ENCODE measurements at places on chromosomes 6 and 20.
A peak's percentile ranks its signal among the peaks of the same experiment; 100 is the strongest.

DNA sequence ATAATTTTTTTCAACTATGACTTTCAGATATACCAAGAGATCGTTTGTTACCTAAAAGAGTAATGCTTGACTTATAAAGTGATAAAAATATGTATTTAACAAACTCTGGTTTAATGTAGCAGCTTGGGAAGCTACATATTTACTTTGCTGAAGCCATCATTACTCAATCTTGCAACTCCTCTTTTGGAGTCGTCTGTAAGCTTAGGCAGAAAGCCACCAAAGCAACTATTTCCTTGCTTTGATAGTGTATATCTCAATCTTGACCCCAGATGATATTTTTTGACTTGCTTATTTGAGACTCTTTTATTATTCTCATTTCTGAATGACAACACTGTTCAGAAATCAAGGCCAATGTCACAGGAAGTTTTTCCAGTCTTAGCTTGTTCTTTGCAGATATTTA, 183.0 kb downstream of the SAMD5 start:
- no peak overlapping the region for H3K27ac ChIP-seq
- no peaks in the 10 kb centered on the region for H3K27me3 ChIP-seq
- peaks cover 17% of the 10 kb centered on the region for H3K4me1 ChIP-seq
- H3K4me3 ChIP-seq, result no peak overlapping the region

- peak overlapping the region; percentile 97 for H3K4me3 ChIP-seq
- peak overlapping the region; percentile 98 for H3K27ac ChIP-seq
- peaks cover 17% of the 10 kb centered on the region for H3K4me1 ChIP-seq
- H3K36me3 ChIP-seq, result no peaks in the 10 kb centered on the region
- DNase-seq, result peak; percentile 80
These were observed 69.6 kb downstream of the HFE start for GRCh38 chr6:26156850-26157250.

DNA sequence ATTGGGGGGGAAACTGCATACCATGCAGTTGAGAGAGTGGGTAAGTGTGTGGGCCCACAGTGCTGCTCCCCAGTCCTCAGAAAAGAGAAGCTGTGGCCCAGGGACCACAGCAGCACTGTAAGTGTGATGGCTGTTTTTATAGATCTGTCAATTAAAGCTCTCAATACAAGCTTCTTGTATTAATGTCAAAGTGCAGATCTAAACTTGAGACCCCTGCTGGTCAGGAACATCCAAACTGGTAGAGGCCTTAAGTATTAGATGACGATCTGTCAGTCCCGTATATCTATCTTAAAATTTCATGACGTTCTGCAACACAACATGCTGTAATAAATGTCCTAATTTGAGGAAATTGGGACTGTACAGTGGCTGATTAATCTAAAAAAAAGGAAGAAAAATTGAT, 74.8 kb downstream of the TULP4 start:
- H3K4me1 ChIP-seq, result peaks cover 5% of the 10 kb centered on the region
- DNase-seq, result no peak
- no peak overlapping the region for H3K27ac ChIP-seq

DNA sequence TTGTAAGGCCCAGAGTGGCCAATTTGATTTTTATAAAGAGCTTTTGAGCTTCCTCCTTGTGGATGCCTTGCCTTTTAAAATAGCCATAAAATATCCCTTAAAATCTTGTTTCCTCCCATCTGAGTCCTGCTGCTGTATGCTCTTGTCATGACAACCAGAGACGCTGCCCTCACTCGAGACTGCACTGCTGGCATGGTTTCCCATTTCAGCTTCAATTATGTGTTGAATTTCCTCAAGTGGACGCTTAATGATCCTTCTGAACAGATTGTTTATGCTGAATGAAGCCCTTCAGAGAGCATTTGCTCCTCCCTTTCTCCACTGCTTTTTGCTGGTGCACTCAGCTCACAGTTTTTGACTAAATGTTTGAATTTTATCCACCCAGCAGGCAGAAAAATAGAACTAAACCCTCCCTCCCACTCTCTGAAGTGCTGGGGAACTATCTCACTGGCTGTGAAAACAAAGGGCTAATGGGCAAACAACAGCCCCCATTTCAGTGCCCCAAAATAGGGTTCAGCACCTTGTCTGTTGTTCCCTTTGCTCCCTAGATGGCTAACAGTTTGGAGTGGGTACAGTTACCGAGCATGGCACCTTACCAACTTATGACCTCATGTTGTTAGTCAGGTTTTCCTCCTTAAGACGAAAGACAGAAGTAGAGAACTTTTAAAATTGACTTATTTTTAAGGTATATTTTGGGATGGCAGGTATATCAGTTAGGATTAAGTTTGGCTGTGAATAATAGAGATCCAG, 45.5 kb upstream of the RNF8 start:
- H3K27me3 ChIP-seq, result no peaks in the 10 kb centered on the region
- H3K4me3 ChIP-seq, result peak overlapping the region; percentile 37
- H3K4me1 ChIP-seq, result peaks cover 27% of the 10 kb centered on the region
- no peak for DNase-seq

- DNase-seq, result no peak
- H3K36me3 ChIP-seq, result no peaks in the 10 kb centered on the region
- H3K27me3 ChIP-seq, result no peaks in the 10 kb centered on the region
- no peaks in the 10 kb centered on the region for H3K4me1 ChIP-seq
- H3K27ac ChIP-seq, result no peak overlapping the region
These were observed 126.4 kb upstream of the VGLL2 start for GRCh38 chr6:117138920-117139319.

DNA sequence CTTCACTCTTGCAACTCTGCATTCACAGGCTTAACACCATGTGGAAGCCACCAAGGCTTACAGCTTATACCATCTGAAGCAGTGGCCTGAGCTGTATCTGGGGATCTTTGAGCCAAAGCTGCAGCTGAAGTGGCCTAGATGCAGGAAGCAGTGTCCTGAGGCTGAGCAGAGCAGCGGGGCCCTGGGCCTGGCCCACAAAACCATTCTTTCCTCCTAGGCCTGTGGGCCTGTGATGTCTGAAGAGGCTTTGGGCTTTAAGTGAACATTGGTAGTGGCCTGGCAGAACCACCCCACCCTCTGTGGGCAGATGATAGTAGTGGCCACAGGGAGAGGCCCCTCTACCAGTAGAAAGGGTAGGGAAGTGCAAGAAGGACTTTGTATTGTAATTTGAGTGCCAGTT, 6.9 kb upstream of the PREP start:
- H3K27me3 ChIP-seq, result peaks cover 4% of the 10 kb centered on the region
- no peaks in the 10 kb centered on the region for H3K4me1 ChIP-seq
- no peak overlapping the region for H3K4me3 ChIP-seq
- H3K36me3 ChIP-seq, result no peaks in the 10 kb centered on the region
- DNase-seq, result no peak
- no peak overlapping the region for H3K27ac ChIP-seq

- peak overlapping the region; percentile 96 for H3K27ac ChIP-seq
- H3K36me3 ChIP-seq, result peaks cover 3% of the 10 kb centered on the region
- H3K4me1 ChIP-seq, result peaks cover 25% of the 10 kb centered on the region
- H3K4me3 ChIP-seq, result peak overlapping the region; percentile 97
These were observed 768 bp upstream of the FYN start for GRCh38 chr6:111874025-111874415.

DNA sequence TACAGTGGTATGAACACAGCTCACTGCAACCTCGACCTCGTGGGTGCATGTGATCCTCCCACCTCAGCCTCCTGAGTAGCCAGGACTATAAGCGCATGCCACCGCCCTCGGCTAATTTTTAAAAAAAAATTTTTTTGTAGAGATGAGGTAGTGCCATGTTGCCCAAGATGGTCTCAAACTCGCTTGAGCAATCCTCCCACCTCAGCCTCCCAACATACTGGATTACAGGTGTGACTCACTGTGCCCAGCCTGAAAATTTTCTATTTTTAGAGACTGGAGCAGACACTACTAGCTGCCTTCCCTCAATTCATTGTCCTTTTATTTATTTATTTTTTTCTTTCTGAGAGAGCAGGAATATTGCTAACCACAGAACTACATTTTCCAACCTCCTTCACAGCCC, 20.3 kb upstream of the GTF3C6 start:
- DNase-seq, result no peak
- no peaks in the 10 kb centered on the region for H3K27me3 ChIP-seq
- H3K36me3 ChIP-seq, result no peaks in the 10 kb centered on the region
- H3K4me1 ChIP-seq, result no peaks in the 10 kb centered on the region

- no peak overlapping the region for H3K27ac ChIP-seq
- H3K4me1 ChIP-seq, result no peaks in the 10 kb centered on the region
- H3K4me3 ChIP-seq, result no peak overlapping the region
These were observed 63.8 kb upstream of the EEF1E1 start for GRCh38 chr6:8166156-8166555.

DNA sequence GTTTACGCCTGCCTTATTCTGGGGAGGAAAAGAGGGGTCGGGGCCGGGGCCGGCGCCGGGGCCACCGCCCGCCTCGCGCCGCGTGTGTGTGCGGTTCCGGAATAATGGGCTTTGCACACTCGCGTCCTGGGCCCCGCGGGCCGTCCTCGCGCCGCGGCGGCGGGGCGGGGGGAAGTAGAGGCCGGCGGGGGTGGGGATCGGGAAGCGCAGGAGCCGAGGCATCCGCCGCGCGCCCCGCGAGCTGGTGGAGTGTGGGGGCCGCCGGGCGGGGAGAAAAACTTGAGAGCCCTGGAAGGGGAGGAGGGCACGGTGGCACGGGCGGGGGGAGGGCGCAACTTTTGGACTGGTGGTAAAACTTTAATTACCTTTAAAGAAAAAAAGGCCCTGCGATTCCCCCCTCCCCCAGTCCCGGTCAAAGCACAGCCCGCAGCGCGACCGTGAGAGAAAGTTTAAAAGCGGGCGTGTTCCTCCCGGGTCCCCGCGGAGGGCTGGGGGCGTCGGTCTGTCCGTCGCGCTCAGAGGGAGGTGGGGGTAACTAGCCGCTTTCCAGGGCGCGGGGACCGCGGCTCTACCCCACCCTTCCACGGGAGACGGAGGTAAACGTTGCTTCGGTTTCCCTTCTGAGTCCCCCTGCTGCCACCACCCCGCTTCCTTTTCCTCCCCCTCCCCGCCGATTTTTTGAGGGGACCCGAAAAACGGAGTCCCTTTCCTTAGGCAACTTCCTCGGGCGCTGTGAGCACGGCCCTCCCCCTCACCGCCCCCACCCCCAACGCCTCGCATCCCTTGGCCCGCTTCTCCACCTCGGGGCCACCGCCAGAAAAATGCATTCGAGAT, 1.9 kb downstream of the L3MBTL3 start:
- H3K27me3 ChIP-seq, result no peaks in the 10 kb centered on the region
- peak overlapping the region; percentile 99 for H3K4me3 ChIP-seq
- H3K36me3 ChIP-seq, result peaks cover 9% of the 10 kb centered on the region
- H3K27ac ChIP-seq, result peak overlapping the region; percentile 93
- peak; percentile 71 for DNase-seq

GRCh38 chr6:105469946-105470345, 67.1 kb upstream of the PREP start:
- H3K4me3 ChIP-seq, result no peak overlapping the region
- no peak overlapping the region for H3K27ac ChIP-seq
- no peak for DNase-seq
- peaks cover 6% of the 10 kb centered on the region for H3K4me1 ChIP-seq
- H3K36me3 ChIP-seq, result no peaks in the 10 kb centered on the region

DNA sequence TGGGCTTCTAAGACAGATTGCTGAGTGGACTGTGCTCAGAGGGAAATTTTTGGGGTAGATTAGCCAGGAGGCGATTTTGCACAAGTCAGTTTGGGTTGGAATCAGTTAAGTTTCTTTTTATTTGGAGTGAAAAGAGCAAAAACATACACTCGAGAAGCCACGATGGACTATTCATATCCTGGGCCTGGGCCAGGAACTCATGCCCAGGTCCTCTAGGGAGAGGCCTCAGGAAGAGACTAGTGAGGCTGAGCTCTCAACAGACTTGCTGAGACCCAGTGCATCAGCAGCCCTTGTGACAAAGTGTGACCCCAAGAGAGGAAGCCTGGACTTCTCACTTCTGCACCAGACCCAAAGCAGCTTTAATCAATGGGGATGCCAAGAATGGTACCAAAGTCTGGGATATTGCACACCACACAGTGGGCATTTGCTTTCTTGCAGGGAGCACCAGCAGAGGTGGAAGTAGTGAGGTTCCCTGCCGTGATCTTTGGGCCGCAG, 61.6 kb upstream of the MAFB start:
- DNase-seq, result no peak
- no peak overlapping the region for H3K4me3 ChIP-seq
- H3K36me3 ChIP-seq, result no peaks in the 10 kb centered on the region
- no peak overlapping the region for H3K27ac ChIP-seq

DNA sequence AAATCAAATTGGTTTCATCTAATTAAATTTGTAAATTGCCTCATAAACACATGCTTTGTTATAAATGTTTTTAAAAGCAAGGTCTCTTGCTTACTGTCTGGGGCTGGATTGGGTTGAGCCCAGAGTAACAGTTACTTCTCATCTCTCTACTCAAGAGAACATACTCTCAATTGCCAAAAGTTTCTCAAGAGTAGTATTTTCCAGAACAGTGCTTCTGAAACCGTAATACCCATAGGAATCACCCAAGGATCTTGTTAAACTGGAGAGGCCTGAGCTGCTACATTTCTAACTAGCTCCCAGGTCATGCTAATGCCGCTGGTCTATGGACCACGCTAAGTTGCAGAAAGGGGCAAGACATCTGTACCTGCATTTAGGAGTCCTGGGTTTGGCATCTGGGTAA, 744.9 kb downstream of the PTPRT start:
- H3K36me3 ChIP-seq, result no peaks in the 10 kb centered on the region
- no peaks in the 10 kb centered on the region for H3K4me1 ChIP-seq
- peaks cover 19% of the 10 kb centered on the region for H3K27me3 ChIP-seq
- H3K27ac ChIP-seq, result no peak overlapping the region
- H3K4me3 ChIP-seq, result no peak overlapping the region

DNA sequence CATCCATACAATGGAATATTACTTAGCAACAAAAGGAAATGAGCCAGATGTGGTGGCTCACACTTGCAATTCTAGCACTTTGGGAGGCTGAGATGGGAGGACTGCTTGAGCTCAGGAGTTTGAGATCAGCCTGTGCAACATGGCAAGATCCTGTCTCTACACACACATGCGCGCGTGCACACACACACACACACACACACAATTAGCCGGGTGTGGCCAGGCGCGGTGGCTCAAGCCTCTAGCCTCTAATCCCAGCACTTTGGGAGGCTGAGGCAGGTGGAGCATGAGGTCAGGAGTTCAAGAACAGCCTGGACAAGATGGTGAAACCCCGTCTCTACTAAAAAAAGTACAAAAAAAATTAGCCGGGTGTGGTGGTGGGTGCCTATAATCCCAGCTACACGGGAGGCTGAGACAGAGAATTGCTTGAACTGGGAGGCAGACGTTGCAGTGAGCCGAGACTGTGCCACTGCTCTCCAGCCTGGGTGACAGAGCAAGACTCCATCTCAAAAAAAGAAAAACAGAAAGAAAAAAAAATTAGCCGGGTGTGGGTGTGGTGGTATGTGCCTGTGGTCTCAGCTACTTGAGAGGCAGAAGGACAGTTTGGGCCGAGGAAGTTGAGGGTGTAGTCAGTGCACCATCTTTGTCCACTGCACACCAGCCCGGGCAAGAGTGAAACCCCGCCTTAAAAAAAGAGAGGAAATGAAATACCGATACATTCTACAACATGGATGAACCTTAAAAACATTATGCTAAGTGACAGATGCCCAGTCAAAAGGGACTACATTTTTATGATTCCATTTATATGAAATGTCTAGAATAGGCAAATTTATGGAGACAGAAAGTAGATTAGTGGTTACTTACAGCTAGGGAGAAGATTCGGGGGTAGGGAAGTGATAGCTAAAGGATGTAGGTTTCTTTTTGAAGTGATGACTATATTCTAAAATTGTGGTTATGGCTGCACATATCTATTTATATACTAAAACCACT, 52.5 kb downstream of the RBL1 start:
- H3K27ac ChIP-seq, result no peak overlapping the region
- no peak for DNase-seq
- no peaks in the 10 kb centered on the region for H3K27me3 ChIP-seq
- no peak overlapping the region for H3K4me3 ChIP-seq
- no peaks in the 10 kb centered on the region for H3K4me1 ChIP-seq
